C1 segment of cervical spinal cord (tissue), 14 donors: ENCODE measurements at places on chromosomes 4 and X.

- no peak for DNase-seq
These were observed 553.4 kb downstream of the PPP4R3C start for GRCh38 chrX:26909728-26910127.

GRCh38 chr4:173501592-173502150 lies 28.4 kb downstream of the HAND2 start:
- no peak for DNase-seq

GRCh38 chr4:181908168-181908567 lies 335.0 kb upstream of the TENM3 start:
- no peak for DNase-seq

DNA sequence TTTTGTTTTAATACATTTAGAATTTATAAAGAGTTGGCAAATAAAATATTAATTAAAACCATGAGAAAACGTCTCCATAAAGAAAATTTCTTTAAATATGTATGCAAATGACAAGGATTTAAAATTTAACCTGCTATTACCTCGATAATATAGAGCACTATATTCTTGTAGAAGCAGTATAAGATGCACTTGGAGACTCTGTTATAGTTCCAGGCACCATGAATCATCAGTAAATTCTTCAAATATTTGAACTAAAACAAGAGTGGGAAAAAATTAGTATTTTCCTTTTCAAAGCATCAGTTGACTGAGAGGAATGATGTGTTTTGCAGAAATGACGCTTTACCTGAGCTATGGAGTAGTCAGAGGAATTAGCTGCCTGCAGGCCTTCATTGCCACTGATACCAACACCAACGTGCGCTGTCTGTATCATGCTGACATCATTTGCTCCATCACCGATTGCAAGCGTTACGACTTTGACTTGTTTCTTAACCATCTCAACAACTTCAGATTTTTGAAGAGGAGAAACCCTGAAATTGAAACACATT lies 67.3 kb downstream of the SHISA3 start:
- no peak for DNase-seq

- DNase-seq = no peak
These were observed 2.2 kb upstream of the MSANTD1 start for GRCh38 chr4:3246458-3247398.
